ENCODE measurements at places on chromosomes 2 and 18.

GRCh38 chr2:171787333-171788072 lies 100.2 kb downstream of the DYNC1I2 start:
- DNase-seq, result no peak

GRCh38 chr2:142954493-142954892 lies 77.0 kb downstream of the KYNU start:
- no peak for DNase-seq

DNA sequence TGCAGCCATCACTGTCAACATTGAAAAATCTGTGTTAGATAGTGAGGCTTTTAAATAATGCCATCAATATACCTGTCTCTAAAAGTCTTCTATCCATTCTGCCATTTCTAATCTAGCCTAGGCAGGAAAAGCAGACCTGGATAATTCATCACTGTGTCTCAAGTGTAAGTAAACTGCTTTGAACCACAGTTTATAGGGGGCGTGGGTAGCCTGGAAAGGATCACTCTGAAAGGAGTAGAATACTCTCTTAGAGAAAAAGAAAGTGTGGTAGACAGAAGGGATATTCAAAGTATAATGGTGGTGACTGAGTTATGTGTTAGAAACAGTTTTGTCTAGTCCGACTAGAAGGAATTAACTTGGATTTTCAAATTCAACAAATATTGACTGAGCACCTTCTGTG lies 40.8 kb downstream of the CERS6 start:
- no peak for DNase-seq

DNA sequence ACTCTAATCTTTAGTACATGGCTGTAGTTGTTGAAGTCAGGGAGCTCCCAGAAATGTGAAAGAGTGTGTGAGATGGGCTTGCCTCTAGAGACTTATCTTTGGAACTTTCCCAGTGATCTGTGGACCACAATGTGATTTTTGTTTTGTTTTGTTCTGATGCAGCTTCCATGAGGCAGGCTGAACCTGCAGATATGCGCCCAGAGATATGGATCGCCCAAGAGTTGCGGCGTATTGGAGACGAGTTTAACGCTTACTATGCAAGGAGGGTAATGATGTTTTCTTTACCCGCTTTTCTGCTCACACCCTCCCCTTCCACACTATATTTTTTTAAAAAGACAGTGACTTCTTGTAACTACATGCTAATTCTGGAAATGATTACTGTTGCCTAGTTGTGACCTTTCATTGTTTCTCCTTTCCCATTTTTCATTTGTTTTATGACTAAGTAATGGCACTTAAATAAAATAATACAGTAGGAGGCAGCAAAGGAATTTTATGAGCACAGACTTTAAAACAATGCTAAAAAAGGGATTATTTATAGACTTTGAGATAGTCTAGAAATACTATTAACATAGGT lies 29.3 kb downstream of the BCL2L11 start:
- no peak for DNase-seq

DNA sequence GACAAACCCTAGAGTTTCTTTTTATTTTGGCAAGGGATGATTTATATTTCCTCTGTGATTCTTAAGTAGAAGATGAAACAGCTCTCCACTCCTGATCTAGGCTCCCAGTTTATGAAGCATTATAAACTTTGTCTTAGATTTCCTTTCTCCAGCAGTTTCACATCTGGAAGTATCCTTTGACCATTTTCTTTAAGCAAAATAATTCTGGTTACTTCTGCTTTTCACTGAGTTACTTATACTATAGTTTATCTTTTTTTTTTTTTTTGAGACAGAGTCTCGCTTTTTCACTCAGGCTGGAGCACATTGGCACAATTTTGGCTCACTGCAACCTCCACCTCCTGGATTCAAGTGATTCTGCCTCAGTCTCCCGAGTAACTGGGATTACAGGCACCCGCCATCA lies 45.5 kb downstream of the KCMF1 start:
- DNase-seq, result no peak

- DNase-seq, result no peak
These were observed 223.6 kb upstream of the GULP1 start for GRCh38 chr2:188068093-188068492.

Data from fibroblast of skin of abdomen (primary cell).